ENCODE measurements at places on chromosomes 1 and 21.
A peak's percentile ranks its signal among the peaks of the same experiment; 100 is the strongest.

GRCh38 chr21:46071082-46071481 lies 26.8 kb upstream of the COL6A2 start:
- no peak for DNase-seq

- DNase-seq, result no peak
Observed at GRCh38 chr1:87903242-87903641, 574.6 kb downstream of the LMO4 start.

- DNase-seq, result no peak
Observed at GRCh38 chr1:212291505-212292134, 6.4 kb downstream of the PPP2R5A start.

- no peak for DNase-seq
Observed at GRCh38 chr1:12339396-12339795, 109.6 kb downstream of the VPS13D start.

- no peak for DNase-seq
Observed at GRCh38 chr1:47901001-47901575, 96.1 kb downstream of the TRABD2B start.

DNA sequence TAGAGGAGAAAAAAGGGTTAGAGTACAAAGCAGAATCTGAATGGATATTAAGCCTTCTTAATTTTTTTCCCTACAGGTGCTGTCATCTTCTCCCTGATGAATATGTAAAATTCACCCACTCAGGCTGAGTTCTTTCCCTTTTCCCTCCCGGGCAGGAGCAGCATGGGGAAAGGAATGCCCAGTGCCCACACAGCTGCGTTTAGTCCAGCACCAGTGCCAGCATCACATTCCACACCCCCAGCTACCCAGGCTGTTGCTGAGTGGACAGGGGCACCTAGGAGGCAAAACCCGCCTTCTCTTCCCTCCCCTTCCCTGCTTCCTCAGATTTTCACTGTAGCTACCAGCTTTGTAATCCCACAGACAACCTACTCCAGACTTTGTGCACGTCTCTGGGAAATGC lies 3.4 kb upstream of the CADM3 start:
- DNase-seq, result no peak

GRCh38 chr1:50422946-50423669 lies at the start of gene DMRTA2:
TSS of gene DMRTA2 (minus strand) at chr1:50423443. CDS start at chr1:50421536, 1,907 bp downstream.
- DNase-seq, result no peak

DNA sequence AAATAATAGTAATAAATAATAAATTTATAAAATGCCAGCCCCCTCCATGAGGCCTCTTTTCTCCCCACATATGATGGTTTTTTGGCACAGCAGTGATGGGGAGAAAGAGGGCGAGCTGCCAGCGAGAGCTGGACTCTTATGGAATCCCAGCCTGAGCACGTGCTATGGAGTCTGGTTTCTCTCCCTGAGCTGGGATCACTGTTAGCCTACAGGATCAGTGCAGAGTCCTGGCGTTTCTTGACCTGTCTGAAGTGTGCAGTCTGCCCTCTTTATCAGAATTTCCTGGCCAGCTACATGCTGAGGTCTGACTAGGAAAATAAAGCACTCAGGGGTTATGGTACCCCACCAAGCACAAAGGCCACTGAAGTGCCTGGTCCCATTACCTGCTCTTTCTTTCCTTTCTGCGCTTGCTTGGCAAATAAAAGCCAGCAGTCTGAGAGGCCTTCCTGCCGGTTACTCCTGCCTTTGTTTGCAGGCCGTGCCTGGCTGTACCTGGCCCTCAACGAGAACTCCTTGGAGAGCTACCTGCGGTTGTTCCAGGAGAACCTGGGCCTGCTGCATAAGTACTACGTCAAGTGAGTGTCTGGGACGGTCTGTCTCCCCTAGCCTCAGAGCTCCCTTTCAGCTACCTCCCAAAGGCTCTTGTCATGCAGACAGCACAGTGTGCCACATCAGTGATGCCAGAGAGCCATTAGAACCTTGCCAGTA lies 18.5 kb upstream of the SLC25A34 start:
- no peak for DNase-seq

DNA sequence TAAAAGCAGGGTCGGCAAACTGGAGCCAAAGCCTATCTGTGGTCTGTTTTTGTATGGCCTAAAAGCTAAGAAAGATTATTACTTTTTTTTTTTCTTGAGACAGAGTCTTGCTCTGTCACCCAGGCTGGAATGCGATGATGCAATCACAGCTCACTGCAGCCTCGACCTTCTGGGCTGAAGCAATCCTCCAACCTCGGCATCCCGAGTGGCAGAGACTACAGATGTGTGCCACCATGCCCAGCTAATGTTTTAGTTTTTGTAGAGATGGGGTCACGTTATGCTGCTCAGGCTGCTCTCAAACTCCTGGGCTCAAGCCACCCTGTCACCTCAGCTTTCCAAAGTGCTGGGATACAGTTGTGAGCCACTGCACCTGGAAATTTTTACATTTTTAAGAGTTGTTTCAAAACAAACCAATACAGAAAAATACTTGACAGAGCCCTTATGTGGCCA lies 6.5 kb upstream of the GLRX2 start:
- peak; percentile 71 for DNase-seq

- DNase-seq, result no peak
Observed at GRCh38 chr1:4517186-4517954, 137.0 kb upstream of the AJAP1 start.

DNA sequence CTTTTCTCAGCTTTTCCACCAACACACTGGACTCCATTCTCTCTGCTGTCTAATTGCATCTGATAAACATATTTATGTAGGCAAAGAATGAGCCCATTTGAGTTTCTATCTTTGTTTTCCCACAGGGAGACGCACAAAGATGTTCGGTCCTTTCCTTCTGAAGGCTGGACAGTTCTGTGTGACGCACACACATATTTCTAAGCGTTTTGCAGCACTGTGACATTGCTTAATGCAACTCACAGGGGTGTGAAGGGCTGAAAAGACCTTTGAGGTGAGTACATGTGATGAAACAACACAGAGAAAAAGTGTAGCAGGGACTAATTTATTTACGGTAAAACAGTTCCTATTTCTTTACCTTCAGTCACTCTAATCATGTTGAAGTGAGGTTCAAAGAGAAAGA lies 323.1 kb upstream of the RUNX1 start:
- no peak for DNase-seq

DNA sequence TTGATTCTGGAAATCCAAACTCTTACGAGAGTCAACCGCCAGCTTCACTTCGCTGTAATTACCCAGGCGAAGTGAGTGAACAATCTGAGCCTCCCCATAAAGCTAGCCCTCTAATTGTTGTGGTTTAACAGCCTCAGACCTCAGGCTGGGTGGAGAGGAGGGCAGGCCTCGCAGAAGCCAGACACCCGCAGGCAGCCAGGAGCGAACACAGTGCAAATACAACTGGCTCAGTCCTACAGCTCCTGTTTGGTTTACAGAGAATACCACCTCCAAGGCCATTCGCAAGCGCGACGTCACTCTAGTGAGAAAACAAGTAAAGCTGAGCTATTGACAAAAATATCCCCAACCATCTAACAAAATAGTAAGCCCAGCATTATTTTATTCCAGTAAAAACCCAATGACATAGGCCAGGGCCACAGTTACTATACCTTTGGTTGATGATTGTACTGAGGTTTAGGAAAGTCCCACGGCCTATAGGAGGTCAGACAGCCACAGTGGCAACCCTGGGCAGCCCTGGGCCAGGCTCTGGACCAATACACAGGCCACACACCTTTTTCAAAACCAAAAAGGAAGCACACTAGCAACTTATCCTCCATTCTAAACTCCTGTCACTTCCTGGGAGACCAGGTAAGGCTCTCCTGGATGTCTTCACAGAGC lies 163.3 kb downstream of the ETS2 start:
- no peak for DNase-seq

DNA sequence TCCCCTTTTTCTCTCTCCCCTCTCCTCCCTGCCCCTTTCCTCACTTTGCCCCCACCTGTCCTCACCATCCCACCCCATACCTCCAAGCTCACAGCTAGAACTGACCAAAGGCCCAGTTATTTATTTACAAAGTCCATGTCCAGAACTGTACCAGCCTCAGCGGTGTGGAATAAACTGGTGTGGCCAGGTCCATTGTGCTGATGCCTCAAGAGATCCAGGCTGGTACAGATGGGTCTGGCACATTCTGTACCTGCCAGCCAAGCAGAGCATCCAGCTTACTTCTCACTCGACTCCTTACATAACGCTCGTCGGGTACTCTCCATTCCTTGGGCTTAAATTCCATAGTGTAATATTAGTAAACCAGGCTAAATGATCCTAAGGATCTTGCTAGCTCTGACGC lies 11.8 kb downstream of the PDZK1IP1 start:
- no peak for DNase-seq

- DNase-seq, result peak; percentile 26
Observed at GRCh38 chr1:43293896-43294760, 6.7 kb upstream of the TIE1 start.

DNA sequence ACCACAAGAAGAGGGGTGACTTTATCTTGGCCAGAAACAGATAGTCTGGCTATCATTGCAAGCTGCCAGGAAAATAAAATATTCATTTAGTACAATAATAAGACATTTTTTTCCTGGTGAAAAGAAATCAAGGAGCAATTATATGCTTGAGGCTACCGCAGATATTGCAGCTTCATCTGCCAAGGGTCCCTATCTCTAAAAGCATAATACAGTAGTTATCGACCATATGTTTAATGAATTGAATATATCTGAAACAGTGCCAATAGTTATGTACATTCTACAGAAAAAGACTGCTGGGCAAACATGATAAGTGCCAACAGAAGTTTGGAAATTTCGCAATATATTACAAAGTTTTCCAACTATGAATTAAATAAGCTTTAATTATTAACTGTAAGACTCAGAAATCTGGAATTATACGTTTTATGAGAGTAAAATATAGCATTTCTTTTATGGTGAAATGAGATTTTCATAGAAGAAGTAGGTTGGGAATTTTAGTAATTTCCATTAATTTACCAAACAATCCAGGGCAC lies 561.1 kb upstream of the ZP4 start:
- no peak for DNase-seq

- DNase-seq, result no peak
Observed at GRCh38 chr1:200381256-200381984, 28.4 kb downstream of the ZNF281 start.

DNA sequence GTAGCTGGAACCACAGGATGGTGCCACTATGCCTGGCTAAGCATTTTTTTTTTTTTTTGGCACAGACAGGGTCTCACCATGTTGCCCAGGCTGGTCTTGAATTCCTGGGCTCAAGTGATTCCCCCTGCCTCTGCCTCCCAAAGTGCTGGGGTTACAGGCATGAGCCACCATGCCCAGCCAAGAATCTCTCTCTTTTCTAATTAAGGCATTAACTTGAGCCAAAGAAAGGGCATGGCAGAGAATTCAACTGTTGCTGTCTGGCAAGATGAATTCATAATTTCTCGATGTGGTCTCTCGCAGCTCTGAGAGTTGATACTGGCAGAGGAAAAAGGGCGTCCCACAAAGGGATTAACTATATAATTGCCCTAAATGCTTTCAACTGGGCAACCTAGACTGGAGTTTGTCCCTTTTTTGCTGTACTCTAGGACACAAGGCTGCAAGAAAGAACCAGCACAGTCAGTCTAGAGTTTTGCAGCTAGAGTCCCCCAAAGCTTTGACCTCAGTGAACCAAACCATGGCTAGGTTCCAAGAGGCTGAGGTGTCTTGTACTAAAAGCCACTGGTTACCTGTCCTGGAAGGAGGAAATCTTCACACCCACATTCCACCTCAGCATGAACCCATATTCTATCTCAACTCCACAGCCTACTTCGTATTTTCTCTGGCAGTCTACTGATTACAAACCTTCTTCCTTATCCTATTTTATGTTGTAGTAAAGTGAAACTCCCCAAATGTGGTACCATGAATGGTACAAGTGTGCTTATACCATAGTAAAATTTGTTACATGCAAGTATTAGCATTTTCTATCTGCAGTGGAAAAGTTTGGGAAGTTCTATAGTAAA lies 51.2 kb downstream of the OPTC start:
- DNase-seq, result no peak

DNA sequence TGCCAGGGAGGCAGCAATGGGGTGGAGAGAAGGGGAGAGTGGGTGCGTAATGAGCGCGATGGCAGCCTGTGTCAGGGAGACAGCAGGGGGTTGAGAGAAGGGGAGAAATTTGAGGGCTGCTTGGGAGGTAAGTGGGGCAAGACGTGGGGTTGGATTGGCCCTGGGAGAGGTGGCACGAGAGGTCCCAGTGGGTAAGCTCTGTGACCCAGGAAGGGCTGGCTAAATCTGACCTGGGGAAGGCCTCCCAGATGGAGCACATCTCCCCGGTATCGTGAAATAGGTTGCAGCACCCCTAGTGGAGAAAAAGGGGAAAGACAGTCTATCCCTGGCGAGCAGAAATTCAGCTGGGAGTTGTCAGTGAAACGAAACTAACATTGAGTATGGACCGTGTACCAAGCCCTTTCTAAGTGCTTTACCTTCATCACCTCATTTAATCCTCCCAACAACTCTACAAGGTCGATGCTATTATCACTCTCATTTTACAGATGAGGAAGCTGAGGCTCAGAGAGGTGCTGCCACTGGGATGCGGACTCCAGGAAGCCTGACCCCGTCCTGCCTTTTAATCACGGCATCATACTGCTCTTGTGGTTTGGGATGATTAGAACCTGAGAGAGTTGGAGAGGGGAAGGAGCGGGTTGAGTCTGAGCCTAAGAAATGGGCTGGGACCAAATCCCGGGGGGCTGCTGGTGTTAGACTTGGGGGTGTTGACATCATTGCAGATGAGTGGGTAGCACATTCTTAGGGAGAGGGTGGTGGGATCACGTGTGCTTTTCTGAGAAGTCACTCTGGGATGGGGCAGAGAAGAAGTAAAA lies 56.6 kb upstream of the RPL11 start:
- peak; percentile 77 for DNase-seq

DNA sequence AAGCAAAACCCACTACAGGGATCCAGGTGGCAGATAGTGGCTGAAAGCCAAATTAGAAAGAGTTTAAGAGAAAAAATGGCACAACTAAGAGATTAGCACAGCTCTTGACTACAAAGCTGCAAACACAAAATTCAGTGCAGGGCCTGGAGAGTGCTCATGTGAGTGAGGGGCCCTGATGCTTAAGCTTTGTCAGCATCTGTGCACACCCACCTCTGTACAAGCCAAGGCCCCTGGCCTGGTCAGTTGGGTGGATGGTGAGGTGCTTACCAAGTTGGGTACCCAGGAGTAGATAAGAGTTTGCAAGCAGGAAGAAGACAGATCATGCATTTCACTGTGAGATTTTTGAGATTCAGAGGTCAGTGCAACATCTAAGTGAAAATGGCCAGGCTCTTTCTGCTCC lies 62.7 kb upstream of the ATP1B1 start:
- no peak for DNase-seq

DNA sequence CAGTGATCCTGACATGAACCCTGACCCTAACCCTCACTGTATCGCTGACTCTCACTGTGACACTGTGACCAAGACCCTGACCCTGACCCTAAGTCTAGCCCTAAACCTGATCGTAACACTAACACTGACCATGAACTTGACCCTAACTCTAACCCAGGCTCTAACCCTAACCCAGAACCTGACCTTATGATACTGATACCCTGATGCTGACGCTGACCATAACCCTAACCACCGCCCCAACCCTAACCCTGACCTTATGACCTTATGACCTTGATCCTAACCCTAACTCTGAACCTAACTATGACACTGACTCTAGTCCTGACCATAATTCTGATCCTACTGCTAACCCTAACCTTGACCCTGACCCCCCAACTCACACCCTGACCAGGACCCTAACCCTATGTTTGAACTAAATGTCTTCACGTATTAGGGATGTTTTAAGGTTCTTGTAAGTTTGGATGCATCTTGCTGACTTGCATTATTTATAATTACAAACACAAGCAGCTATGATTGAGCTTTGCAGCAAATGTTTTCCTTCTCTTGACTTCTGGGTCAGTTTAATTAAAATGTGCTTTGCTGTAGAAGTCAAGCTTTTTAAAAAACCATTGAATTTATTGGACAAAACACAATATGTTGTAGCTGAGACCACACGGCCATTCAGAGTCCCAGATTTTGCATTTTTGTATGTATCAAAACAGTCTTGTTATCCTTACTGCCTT lies 23.9 kb upstream of the PRSS38 start:
- no peak for DNase-seq

All from GM04504 (cell line).